ENCODE measurements at places on chromosomes 6 and 20.

GRCh38 chr6:42135722-42136121, 6.7 kb downstream of the C6orf132 start:
- no peak for DNase-seq

DNA sequence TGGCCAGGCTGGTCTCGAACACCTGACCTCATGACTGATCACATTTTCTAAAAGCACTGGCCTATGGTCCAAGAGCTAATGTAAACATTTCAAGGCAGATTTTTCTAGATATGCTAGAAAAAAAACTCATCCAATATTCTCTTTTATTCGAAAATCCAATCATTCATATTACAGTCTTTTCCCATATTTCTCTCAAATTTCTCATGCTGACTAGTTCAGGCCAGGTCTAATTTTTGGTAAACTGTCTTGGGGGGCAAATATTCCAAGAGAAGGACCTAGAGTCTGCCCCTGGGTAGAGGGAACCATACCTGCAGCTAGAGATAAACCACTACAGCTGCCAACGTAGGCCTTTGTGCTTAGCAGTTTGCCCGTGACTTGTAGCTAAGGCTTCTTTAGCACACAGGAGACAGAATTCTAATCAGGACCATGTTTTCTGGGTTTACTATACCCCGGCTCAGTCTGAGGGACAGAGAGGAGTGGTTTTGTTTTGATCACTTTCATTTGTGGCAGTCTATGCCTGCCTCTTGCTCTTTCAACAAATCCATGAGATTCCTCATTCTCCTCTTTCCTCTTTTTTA, 71.8 kb upstream of the CITED2 start:
- DNase-seq: no peak

DNA sequence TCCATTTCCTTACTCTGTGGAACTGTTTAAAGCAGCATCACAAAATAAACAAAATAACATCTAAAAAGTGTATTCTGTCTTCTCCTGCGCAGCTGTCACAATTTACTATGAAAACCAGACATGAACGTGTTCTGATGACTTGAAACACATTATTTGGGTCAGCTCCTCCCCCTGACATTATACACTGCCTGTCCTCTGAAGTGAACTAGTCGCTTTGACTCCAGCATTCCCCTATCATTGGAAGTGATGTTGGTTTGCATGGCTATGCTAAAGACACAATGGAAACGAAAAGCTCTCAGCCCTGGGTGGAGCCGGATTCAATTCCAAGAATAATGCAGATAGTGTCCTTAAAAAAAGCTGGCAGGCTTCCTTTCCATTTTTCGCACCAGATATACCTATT, 125.9 kb downstream of the FYN start:
- DNase-seq: no peak

- peak; percentile 5 for DNase-seq
These were observed 94.0 kb upstream of the MPC1 start for GRCh38 chr6:166476634-166477215.

DNA sequence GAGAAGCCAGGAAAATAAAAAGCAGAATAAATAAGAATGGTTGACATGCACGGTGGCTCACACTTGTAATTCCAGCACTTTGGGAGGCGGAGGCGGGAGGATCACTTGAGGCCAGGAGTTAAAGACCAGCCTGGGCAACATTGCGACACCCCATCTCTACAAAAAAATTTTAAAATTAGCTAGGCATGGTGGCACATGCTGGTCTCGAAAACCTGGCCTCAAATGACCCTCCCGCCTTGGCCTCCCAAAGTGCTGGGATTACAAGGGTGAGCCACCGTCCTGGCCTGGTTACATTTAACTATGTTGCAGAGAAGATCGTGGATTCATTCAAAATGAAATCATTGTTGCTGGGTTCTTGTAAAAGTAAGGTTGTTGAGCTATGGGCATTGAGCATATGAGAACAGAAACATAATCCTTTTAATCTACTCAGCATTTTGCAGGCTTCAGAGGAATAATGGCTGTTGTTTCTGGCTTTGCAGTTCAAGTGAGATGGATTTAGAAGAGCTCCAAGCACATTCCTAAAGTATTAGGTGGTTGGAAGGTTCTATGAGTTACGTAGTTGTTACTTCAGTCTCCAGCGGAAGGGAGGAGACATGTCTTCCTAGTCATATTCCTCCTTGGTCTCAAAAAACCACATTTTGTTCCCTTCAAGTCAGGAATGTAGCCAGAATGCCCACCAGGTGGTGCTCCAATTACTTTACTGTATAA, 45.6 kb upstream of the RAB23 start:
- no peak for DNase-seq

GRCh38 chr6:108739496-108740330, 108.5 kb upstream of the ARMC2 start:
- no peak for DNase-seq
